T-helper 17 cell (primary cell): ENCODE measurements at places on chromosomes 12 and 14. TPM values are rescaled to one million over a fixed set of nuclear protein-coding genes. Genes with fewer than 3 reads are reported as not detected.

DNA sequence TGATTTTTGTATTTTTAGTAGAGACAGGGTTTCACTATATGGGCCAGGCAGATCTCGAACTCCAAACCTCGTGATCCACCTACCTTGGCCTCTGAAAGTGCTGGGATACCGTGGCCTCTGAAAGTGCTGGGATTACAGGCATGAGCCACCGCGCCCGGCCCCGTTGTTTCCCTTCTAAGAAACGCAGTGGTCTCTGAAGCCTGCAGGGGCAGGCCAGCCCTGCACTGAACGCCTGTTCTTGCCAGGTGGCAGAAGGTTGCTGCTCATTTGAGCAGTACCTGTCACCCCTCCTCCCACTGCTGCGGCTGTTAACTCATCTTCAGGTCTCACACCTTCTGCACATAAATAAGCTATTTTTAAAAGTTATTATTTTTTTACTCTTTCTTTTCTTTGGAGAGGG is 24.3 kb downstream of the GPRC5A start:
- no peak for DNase-seq
- H3K27me3 ChIP-seq: peaks cover 38% of the 10 kb centered on the region
- H3K27ac ChIP-seq: no peak overlapping the region
- no peak overlapping the region for H3K4me3 ChIP-seq
- H3K36me3 ChIP-seq: no peaks in the 10 kb centered on the region
- H3K4me1 ChIP-seq: peaks cover 7% of the 10 kb centered on the region

DNA sequence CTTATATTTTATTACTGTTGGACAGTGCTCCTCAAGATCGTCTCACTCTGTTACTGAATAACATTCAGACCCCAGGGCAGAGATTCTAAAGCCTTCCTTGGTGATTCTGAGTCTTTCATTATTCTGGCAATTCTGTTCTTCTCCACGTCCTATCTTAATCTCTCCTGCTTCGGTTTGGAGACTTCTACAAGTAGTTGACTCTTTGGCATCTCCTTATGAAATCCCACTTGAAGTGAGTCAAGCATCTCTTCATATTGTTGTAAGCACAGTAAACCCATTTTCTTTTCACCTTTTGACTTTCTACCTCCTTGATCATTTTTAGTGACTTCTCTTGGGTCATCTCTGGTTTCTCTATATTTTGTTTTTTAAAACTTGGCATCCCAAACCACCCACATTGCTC is 132.8 kb downstream of the SAMD4A start:
- peaks cover 2% of the 10 kb centered on the region for H3K4me1 ChIP-seq
- no peaks in the 10 kb centered on the region for H3K36me3 ChIP-seq
- H3K27ac ChIP-seq: no peak overlapping the region
- H3K4me3 ChIP-seq: no peak overlapping the region
- DNase-seq: no peak

Gene PMEL
- not detected for total RNA-seq

Gene APOF
- total RNA-seq: not detected

DNA sequence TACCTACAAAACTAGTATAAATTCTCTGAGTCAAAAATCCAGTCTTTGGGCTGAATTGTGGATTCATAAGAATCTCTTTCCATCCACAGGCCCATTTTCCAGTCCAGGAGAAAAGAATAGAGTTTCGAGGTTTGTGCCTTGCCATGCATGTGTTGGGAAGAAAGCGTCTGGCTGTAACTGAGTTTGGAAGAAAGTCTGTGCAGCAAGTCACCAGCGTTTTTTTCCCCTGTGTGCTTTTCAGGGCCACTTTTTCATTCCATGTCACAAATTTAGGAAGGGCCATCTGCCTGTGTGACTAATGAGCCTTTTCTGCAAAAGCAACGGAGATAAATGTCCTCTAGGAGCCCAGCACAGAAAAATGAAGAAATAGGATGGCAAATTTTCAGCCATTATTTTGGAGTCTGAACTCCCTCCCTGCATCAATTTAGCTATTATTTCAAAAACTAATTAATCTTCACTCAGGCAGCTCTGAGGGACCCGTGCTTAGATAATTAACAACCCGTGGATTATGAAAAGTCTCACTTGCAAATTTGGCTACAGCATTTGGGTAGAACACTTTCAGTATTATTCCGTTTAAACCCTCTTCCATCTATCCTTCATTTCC is 261.5 kb downstream of the SUDS3 start:
- no peak overlapping the region for H3K27ac ChIP-seq
- no peaks in the 10 kb centered on the region for H3K36me3 ChIP-seq
- DNase-seq: no peak
- no peaks in the 10 kb centered on the region for H3K4me1 ChIP-seq
